Dermis blood vessel endothelial cell (primary cell): ENCODE measurements at places on chromosomes 5 and 9.

DNA sequence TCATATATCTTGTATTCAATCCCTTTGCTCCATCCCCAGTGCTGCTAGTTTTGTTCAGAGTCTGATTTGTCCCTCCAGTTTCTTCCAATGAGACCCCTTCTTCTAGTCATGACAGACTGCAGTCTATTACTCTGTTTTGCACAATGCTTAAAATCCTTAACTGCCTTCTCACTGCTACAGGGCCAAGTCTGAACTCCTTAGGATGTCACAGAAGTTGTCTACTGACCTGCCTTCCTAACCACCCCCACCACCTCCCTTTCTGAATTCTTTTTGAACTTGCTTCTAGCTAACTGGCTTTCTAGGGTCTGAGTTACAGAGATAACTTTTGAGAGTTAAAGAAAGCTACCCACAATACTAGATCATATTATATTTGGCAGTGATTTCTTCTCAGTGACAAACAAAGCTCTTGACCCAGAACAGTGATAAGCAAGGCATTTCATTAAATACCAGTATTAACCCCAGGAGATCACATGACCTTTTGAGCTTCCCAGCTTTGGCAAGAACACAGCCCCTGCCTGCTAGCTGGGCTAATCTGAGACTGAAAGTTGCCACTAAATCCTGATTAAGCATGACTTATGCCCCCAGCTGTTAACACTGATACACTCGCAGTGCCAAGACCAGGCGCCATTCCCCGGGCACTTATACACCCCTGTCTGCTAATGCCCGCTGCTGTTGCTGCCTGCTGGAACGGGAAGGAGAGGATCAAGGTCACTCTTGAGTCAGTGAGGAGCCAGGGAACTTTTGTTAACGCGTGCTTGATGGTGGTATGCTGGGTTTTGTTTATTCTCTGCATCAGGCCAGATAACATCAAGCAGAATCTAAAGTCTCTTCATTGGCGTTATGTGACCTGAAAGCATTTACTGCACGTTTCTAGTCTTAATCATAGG is 36.4 kb upstream of the ADAMTSL1 start:
- DNase-seq = peak; percentile 74

GRCh38 chr9:34996181-34996904 is 6.8 kb downstream of the DNAJB5 start:
- no peak for DNase-seq

DNA sequence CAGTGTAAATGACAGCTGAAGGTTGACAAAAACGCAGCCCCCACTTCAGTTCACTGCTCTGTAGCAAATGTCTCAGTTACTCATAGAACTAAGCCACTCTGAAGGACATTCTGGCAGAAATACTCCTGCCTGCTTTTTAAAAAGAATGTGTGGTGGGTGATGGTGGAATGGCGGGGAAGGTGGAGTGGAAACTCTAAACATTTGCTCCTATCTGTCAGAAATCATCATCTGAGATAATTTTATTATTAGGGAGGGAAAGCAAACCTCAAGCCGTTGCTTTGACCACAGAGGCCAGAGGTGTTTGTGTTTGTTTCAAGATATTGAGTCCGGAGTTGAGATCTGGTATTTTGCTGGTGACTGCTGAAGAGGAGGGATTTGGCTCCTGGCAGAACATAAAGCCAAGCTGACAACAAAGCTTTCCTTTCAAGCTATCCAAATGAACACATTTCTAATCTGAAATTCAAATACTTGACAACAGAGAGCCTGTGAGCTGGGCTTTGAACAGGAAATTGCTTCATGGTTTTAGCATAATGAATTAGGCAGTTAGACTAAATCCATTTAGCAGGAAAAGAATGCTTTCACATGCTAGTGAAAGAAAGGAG is 362.7 kb downstream of the CSNK1G3 start:
- DNase-seq = peak; percentile 31

- DNase-seq = peak; percentile 77
Measured at GRCh38 chr5:14267991-14268708, 125.0 kb downstream of the TRIO start.

- DNase-seq = peak; percentile 69
Measured at GRCh38 chr5:170642776-170643436, 139.1 kb downstream of the KCNIP1 start.

GRCh38 chr9:133351526-133351907 is 3.5 kb downstream of the RPL7A start:
- DNase-seq = no peak

- DNase-seq = no peak
Measured at GRCh38 chr5:107700481-107700880, 29.7 kb upstream of the EFNA5 start.

GRCh38 chr9:91776409-91777291 is 173.4 kb downstream of the ROR2 start:
- DNase-seq = no peak

DNA sequence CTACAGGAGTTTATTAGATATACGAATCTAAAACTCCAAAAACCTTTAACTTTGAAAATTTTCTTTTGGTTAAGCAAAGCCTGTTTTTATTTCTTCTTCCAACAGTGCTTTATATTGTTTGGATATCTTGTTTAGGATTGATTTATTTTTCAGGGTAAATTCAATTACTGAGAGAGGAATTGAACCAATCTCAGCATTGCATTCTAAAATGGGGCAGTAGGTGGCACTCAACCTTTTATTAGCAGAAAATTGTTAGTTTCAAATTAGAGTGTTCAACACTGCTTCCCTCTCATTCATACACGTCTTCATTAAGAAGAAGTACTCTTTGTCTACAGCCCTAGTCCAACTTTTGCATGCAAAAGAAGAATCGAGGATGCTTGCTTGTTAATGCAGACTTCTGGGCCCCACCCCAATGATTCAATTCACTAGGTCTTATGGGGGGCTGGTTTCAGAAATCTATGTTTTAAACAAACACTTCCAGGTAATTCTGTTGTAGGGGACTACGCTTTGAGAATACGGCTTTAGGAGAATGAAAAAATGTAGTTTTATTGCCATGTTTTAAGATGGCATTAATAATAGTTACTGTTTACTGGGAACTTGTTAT is 26.6 kb downstream of the MRPL22 start:
- DNase-seq = peak; percentile 68

GRCh38 chr9:135229701-135230385 is 142.4 kb downstream of the OLFM1 start:
- no peak for DNase-seq

DNA sequence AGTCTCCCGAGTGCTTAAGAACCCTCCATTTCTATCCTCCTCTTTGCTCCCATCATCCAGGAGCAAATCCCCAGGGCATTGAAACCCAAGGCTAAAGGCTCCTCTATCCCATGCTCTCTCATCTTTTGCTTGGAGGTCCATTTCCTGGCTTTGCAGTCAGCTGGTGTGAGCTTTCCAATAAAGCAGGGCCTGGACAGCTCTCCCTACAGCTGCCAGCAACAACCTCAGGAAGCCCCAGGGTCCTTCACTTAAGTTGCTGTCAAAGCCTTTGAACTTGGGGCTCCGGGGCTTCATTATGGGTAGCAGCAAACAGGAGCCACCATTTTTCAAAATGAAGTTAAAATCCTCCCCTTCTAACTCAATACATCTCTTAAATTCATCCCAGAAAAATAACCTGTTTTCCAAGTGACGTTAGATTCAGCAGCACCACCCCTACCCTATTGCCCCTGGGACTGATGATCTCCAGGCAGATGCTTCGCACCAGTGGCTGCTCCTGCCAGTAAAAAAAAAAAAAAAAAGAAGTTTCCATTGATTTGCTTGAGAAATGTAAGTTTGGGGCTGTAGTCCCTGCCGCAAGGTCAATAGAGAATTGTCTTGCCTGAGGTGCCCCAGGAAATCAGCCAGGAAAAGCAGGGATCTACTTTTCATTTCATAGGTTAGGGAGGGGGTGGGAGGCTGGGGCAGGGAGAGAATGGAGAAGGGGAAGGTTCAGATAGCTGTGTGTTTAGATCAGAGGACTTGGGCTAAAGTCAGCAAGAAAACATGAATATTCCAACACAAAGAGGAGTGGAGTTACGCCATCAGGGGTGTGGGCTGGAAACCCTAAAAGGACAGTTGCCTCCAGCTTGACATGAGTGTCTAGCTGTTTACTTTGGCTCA is 83.8 kb upstream of the IL6ST start:
- no peak for DNase-seq

DNA sequence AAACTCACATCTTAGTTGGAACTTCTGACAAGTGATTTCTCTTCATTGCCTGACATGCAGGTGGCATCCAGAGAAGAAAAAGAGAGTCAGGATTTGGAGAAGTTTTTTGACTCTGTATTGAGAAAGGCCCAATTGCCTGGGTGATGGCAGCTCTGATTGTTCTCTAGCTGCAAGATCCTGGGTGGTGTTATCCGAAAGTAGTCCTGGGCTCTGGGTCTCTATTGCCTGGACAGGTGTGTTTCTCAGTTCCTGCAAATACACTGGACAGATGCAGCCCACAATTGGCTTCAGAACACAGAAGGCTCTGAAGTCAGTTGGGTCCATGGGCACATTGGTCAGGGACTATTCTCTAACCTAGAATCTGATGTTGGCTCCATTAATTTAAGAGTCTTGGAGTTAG is 67.4 kb downstream of the RGS3 start:
- no peak for DNase-seq

GRCh38 chr9:100591139-100591538 is 13.3 kb downstream of the CAVIN4 start:
- DNase-seq = no peak

DNA sequence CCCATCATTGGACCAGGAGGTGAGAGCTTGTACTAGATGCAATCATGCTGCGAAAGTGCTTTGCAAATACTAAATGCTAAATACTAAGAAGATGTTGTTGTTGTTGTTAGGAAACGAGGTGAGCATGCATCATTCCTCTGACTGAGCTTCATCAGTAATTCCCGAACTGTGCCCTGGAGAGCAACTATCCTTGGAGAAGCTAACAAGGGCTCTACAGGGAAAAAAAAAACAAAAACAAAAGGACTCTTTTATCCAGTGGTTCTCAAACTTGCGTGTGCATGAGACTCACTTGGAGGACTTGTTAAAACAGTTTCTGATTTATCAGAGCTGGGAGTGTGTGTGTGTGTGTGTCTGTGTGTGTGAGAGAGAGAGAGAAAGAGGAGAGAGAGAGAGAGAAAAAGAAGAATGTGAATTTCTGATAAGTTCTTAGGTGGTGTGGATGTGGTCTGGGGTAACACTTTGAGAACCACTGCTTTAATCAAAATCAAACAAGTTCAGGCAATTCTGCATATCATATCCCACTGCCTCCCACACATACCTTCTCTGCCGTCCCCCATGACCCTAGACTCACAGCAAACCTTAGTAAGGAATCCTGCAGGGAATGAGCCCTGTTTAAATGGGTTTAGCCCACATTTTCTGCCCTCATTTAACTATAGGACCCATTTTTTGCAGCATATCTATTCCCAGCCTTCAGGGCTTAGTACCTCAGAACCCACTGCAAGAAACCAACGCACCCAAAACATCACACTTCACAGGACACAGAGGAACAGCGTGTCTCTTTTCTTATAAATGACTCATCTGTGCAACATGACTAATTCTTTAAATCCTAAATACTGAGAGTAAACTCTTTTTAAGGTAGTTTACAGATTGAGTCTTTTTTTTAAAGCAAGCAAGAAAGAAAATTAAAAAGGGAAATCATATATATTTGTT is 48.9 kb downstream of the PDE6A start:
- no peak for DNase-seq

- DNase-seq = no peak
Measured at GRCh38 chr9:115192280-115192679, 74.3 kb upstream of the TNC start.

DNA sequence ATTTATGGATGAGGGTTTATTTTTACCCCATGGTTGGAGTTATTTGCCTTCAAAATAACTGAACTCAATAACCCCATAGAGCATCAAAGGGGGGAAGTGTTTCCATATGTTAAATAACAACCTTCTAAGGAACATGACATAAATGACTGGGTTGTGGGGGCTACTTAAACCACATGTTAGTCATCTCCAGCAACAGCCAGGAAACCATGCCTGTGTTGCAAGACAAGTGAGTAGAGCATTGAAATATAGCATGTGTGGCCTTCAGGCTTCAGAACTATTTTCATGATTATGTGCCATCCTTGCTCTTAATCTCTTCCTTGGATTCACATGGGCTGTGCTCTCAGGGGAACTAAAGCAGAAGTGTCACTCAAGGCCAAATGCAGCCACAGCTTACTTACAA is 431.2 kb downstream of the AGTPBP1 start:
- DNase-seq = no peak

GRCh38 chr9:133861692-133862091 is 123.5 kb upstream of the SARDH start:
- DNase-seq = no peak

DNA sequence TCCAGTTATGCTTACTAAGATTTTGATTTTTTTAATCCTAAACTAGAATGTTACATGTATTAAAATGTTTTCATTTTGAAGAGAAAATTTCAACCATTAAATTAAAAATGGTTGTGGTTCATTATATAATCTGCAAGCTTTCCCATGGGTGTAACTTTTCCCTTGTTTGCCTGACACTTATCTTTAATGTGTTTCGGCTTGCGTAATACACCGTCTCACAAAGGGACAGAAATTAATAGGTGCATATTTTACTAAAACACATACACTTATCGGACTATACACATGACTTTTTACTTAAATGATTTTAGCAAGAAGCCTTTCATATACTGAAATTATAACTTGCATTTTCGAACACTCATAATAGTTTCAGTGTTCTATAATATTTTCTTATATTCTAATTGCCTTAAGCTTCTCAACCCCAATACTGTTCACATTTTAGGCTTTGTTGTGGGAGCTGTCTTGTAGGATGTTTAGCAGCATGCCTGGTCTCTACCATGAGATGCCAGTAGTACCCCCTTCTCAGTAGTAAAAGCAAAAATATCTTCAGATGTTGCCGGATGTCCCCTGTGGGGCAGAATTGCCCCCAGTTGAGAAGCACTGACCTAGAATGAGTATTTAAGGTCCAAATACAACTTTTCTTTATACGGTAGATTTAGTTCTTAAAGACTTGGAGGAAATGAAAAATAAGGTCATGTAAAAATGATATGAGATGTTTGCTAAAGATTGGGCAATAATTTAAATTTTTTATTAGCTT is 28.6 kb downstream of the UGCG start:
- DNase-seq = no peak

DNA sequence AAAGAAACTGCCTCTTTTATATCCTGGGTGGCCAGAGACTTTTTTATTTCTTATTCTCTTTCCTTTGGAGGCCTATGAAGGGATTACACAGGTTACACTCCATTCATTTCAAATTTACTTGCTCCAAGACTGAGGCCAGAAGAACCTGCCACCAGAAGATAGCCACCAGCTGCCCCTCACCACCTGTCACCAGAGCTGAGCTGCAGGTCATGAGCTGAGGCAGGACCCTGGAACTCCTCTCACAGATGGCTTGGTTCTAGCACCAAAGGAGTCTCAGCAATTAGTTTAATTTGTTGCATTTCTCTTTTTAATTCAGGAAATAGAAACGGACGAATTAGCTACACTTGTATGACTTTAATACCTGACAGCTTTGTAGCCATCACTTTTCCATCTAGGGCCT is 313.9 kb downstream of the SPOCK1 start:
- no peak for DNase-seq
